G401 (cell line): ENCODE measurements at places on chromosomes 5 and 9. TPM values are rescaled to one million over a fixed set of nuclear protein-coding genes. Genes with fewer than 3 reads are reported as not detected.
A peak's percentile ranks its signal among the peaks of the same experiment; 100 is the strongest.

GKAP1 gene
- total RNA-seq: 1.2 and 1.5 TPM in 2 replicates

DNA sequence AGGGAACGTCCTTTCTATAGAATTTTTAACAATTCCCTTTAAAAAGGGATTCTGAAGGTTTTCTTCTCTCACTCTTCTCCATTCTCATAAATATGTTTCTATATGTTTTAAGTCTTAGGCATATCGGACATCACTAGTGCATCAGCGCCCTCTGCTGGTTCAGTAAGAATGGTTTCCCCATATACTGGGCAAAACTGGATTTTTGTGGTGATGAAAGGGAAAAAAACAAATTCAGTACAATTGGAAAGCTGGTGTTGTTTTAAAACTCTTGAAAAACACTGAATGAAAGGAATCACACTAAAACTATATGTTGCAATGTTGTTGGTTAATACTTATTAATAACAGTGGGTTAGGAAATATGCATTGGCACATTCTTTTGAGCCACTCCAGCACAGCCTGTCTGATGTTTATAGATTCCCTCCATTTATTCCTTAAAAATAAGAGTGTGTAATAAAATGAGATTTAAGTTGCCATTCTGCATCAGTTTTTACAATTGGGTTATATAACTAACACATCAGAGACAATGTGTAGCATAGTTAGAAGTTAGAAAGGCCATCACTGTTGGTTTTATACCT, 15.8 kb downstream of the CWC27 start:
- peak; percentile 82 for DNase-seq

GRCh38 chr5:31023105-31023504, 170.4 kb upstream of the CDH6 start:
- DNase-seq: no peak

- DNase-seq: no peak
These were observed 213.2 kb upstream of the EDIL3 start for GRCh38 chr5:84597904-84598303.

MARCHF3 gene
- total RNA-seq: not detected in 2 replicates

DNA sequence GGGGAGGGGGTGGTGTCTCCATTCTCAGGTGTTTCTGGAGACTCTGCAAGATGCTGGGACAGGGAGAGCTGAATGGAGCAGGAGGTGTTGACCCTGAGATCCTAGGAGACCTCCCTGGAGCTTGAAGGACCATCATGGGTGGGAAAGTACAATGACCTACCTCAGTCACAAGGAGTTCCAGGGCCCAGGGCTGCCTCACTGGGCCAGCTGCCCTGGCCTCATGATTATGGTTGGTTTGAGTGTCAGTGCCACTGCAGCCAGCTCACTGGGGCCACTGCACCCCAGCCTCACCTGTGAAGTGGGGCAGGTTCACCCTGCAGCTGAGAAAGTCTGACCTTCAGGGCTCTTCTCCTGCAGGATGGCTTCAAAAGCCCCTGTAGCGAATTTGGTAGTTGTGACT, 372.5 kb downstream of the IRX2 start:
- no peak for DNase-seq

GRCh38 chr9:114643896-114644295, 13.7 kb downstream of the TEX53 start:
- DNase-seq: no peak

SLC4A9 gene
- not detected in 2 replicates for total RNA-seq

DNA sequence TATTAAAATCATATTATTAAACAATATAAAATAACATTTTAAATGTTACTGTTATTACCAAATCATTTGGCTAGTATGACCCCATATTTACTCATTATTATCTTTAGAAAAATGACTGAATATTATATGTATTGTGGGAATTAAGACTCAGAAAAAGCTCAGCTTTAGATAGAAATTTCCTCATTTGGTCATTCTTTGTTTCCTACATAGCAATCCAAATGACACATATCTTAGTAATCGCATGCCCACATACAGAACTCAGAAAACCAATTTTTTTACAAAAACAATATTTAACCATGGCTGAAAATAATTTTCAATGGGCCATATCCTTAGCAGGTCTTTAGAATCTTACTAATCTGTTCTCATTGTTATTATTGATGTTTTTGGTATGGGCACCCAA, 53.8 kb upstream of the TSLP start:
- no peak for DNase-seq

DNA sequence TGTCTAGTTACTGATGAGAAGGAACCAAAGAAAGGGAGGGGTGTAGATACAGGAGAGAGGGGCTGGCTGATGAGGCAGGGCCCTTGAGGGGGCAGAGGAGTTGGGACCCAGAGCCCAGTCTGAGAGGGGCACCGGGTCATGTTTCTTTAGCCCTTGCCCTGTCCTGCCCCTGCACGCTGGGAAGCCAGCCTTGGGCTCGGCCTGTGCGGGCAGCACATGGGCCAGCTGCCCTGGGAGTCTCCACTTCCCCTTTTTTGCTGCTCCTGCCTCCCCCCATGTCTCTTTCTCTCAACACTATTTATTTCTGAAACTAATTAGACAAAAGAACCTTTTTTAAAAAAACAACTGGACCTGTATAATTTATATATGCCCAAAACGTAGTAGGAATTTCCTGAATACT, 20.5 kb downstream of the MVB12B start:
- no peak for DNase-seq

SH3GL2 gene
- not detected in 2 replicates for total RNA-seq
